Spleen (tissue), 13 donors: ENCODE measurements at places on chromosomes 16 and 17.

DNA sequence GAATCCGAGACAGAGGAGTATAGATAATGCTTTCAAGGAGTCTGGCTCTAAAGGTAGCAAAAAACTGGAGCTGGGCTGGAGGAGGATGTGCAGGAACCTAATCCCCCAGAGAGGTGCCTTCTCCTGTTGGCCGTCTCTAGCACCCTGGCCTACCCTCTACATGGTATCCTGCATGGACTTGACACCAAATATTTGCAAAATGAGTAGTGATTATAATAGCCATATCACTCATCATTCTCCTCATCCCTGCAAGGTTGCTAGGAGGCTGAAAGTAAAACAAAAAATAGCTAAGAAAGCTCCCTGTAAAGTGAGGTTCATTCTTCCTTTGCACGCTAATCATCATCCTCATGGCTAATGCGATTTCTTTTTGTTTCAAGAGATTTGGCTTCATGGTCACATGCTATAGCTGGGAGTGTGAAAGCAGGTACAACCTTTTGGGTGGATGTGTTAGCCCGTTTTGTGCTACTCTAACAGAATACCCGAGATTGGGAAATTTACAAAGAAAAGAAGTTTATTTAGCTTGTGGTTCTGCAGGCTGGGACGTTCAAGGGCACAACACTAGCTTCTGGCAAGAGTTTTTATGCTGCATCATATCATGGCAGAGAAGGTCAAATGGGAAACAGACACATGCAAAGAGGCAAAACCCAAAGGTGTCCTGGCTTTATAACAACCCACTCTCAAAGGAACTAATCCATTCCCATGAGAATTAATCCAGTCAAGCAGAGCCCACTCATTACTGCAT is 27.1 kb upstream of the CIITA start:
- H3K4me1 ChIP-seq: no peaks in the 10 kb centered on the region
- H3K4me3 ChIP-seq: no peak overlapping the region
- no peak for DNase-seq
- no peak overlapping the region for H3K27ac ChIP-seq
- H3K27me3 ChIP-seq: no peaks in the 10 kb centered on the region

DNA sequence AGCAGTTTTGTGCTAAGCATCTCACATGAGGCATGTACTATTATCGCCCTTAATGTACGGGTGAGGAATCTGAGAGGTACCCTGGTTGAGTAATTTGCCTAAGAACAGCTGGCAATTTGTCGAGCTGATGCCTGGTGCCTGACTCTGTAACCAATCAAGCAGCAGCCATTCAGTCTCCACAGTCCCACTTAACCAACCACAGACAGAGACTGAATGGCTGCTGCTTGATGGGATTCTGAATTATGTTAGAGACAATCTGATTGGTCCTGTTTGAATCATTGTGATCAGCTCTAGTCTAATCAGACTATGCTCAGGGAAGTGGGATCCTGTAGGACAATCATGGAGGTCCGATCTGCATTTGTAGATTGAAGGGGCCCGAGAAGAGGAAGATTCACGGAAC is 447.0 kb downstream of the SHISA9 start:
- H3K36me3 ChIP-seq: no peaks in the 10 kb centered on the region
- no peak overlapping the region for H3K27ac ChIP-seq
- no peaks in the 10 kb centered on the region for H3K4me1 ChIP-seq
- H3K27me3 ChIP-seq: no peaks in the 10 kb centered on the region
- DNase-seq: no peak

GRCh38 chr17:1908699-1909309 is 79.0 kb downstream of the RPA1 start:
- H3K4me3 ChIP-seq: peak overlapping the region; percentile 10
- DNase-seq: no peak
- H3K27ac ChIP-seq: no peak overlapping the region

GRCh38 chr16:74275031-74275636 is 21.5 kb upstream of the PSMD7 start:
- no peaks in the 10 kb centered on the region for H3K27me3 ChIP-seq
- H3K4me1 ChIP-seq: no peaks in the 10 kb centered on the region
- no peak overlapping the region for H3K4me3 ChIP-seq
- DNase-seq: no peak
- H3K36me3 ChIP-seq: no peaks in the 10 kb centered on the region

GRCh38 chr17:21286066-21286770 is 1.7 kb downstream of the MAP2K3 start:
- H3K27me3 ChIP-seq: peaks cover 4% of the 10 kb centered on the region
- DNase-seq: peak; percentile 91
- peaks cover 80% of the 10 kb centered on the region for H3K4me1 ChIP-seq
- peak overlapping the region; percentile 96 for H3K4me3 ChIP-seq
- H3K36me3 ChIP-seq: no peaks in the 10 kb centered on the region
- peak overlapping the region; percentile 98 for H3K27ac ChIP-seq

- no peaks in the 10 kb centered on the region for H3K36me3 ChIP-seq
- no peak overlapping the region for H3K4me3 ChIP-seq
- H3K27me3 ChIP-seq: no peaks in the 10 kb centered on the region
- H3K27ac ChIP-seq: peak overlapping the region; percentile 94
- peaks cover 90% of the 10 kb centered on the region for H3K4me1 ChIP-seq
Measured at GRCh38 chr17:49747632-49748031, 16.3 kb downstream of the FAM117A start.

DNA sequence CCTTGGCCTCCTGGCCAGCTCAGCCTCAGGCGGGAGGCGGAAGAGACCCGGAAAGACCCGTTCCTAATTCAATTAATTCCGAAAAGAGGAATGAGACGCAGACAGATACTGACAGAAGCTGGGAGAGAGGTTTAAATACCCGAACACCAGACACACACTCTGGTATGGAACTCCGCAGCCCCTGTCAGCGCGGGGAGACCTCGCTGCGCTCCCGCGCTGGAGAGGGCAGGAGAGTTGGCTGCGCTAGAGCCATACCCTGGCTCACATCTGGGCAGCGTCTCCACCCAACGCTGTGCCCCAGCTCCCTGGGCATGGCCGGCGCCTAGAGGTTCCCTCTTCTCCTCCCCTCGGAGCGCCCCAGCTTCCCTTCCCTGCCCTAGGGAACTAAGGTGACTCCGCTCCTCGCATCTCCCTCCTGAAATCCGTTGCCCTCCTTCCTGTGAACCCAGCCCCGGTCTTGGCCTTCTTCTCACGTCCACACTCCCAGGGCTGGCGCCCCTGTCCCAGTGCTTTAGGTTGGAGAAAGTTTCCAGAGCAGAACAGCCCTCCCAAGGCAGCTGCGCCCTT is 8.0 kb downstream of the NEUROD2 start:
- DNase-seq: no peak
- H3K27ac ChIP-seq: no peak overlapping the region
- H3K4me1 ChIP-seq: peaks cover 38% of the 10 kb centered on the region
- peak overlapping the region; percentile 4 for H3K4me3 ChIP-seq
- peaks cover 98% of the 10 kb centered on the region for H3K27me3 ChIP-seq

- no peak for DNase-seq
- H3K4me3 ChIP-seq: no peak overlapping the region
- no peaks in the 10 kb centered on the region for H3K36me3 ChIP-seq
- no peak overlapping the region for H3K27ac ChIP-seq
- H3K4me1 ChIP-seq: peaks cover 10% of the 10 kb centered on the region
- H3K27me3 ChIP-seq: no peaks in the 10 kb centered on the region
Measured at GRCh38 chr17:2926019-2926650, 129.9 kb downstream of the RAP1GAP2 start.

DNA sequence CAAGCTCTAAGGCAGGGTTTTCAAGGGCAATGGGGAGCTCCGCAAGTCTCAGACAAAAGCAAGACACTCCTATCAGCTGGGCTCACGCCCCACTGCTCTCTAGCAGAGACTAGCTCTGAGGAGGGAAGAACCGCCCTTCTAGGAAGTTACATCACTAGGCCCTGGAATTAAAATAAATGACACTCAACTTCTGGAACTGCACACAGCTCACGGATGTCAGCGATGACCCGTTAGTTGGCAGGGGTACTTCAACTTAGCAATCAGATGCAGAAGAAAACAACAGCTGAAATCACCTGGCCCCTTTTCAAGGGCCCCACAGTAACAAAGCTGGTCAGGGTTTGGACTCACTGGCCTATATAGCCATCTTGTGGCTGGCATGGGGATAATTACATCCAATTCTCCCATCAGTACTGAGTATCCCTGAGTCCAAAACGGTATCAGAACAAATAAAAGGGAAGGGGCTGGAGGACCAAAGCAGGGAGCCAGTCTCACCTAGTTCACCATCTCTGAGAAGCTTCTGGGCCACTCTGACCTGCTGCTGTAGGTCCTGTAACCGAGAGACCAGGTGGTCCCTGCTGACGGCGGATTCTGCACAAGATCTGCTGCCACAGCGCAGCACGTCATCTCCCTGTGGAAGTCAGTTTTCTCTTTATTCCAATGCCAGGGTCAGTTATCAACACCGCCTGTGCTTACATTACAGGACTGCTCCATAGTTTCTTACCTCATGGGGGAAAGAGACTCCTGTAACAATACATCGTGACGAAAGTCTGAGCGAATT is 22.2 kb downstream of the SERPINF1 start:
- H3K4me1 ChIP-seq: peaks cover 25% of the 10 kb centered on the region
- peak overlapping the region; percentile 2 for H3K4me3 ChIP-seq
- peak overlapping the region; percentile 78 for H3K27ac ChIP-seq
- no peaks in the 10 kb centered on the region for H3K36me3 ChIP-seq
- DNase-seq: peak; percentile 87
- H3K27me3 ChIP-seq: no peaks in the 10 kb centered on the region

GRCh38 chr17:66661411-66662256 is 173.3 kb upstream of the CACNG5 start:
- DNase-seq: no peak
- no peak overlapping the region for H3K27ac ChIP-seq
- H3K4me3 ChIP-seq: no peak overlapping the region

DNA sequence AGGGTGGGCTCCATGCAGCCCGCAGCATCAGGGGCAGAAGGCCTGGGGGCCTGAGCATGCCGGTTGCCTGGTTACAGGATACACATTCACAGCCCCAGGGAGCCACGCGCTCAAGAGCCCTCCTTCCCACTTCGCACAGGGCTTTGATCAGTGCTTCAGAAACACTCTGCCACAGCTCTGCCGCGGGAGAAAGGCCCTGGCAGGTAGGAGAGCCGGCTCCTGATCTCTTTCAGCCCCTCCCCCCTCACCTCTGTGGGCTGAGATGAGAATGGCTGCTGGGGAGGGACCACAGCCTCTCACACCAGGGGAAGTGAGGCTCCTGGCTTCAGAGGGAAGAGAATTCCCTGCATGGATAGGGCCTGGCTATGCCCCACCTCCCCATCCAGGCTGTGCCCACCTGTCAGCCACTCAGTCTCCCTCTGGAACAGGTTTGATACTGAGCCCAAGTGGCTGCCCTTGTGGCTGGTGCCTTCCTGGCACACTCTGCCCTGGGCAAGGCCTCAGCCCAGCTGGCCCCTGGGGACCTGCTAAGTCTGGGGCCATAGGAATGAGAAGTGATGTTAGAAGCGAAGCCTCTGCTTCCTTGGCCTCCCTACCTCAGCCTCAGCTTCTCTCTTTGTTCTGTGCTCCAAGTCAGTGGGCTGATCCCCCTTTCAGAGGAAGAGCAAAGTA is 8.6 kb downstream of the DOK4 start:
- peak overlapping the region; percentile 7 for H3K27ac ChIP-seq
- no peaks in the 10 kb centered on the region for H3K27me3 ChIP-seq

DNA sequence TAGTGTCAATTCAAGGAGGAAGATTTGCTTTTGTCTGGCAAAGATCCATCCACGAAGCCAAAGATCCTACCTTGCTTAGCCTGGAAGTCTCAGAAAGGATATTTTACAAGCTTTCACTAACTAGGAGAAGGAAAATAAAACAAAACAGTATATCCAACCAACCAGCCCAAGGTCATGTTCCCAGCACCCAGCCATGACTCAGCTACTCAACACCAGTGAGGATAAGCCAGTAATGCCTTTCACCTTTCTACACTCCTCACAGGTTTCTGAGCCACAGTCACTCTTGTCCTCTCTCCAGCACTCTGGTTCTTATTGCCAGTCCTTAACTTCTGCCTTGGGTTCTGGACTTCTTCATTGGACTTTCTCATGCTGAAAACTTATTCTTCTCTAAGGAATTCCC is 116.2 kb downstream of the CDH11 start:
- DNase-seq: no peak
- H3K4me3 ChIP-seq: no peak overlapping the region
- H3K27me3 ChIP-seq: no peaks in the 10 kb centered on the region
- H3K4me1 ChIP-seq: no peaks in the 10 kb centered on the region
- no peaks in the 10 kb centered on the region for H3K36me3 ChIP-seq
- H3K27ac ChIP-seq: no peak overlapping the region

GRCh38 chr16:20611975-20612481 is 35.9 kb upstream of the ACSM2B start:
- H3K4me3 ChIP-seq: no peak overlapping the region
- H3K36me3 ChIP-seq: no peaks in the 10 kb centered on the region
- DNase-seq: no peak
- no peaks in the 10 kb centered on the region for H3K27me3 ChIP-seq
- H3K4me1 ChIP-seq: no peaks in the 10 kb centered on the region

DNA sequence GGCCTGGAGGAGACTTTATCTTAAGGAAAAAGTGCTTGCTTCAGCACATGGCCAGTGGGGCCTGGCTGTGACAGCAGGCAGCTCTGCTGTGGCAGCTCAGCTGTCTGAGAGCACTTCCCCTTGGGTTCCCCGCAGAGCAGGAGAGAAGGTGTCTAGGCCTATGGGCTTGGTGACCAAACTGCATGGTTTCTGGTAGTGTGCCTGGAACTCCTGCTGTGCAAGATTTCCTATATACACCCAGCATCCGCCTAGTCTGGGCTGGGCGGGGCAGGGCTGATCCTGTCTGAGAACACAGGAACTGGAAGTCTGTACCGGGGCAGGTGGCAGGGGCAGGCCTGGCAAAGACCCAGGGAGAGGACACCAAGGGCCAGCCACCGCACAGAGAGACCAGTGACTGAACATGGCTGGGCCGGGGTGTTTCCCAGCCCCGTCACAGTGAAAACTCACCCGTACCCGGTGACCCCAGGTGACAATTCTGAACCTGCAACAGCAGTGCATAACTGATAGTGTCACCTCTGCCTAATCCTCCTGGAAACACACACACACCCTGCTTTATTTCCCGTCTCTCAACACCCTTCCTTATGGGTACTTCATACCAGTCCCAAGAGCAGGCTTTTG is 39.3 kb downstream of the CHD9 start:
- peak; percentile 90 for DNase-seq
- no peaks in the 10 kb centered on the region for H3K36me3 ChIP-seq
- H3K27me3 ChIP-seq: no peaks in the 10 kb centered on the region
- H3K27ac ChIP-seq: peak overlapping the region; percentile 70
- H3K4me1 ChIP-seq: peaks cover 99% of the 10 kb centered on the region

GRCh38 chr17:66675273-66675990 is 159.5 kb upstream of the CACNG5 start:
- H3K27me3 ChIP-seq: no peaks in the 10 kb centered on the region
- H3K4me1 ChIP-seq: peaks cover 15% of the 10 kb centered on the region
- no peak for DNase-seq
- H3K27ac ChIP-seq: no peak overlapping the region
- H3K4me3 ChIP-seq: no peak overlapping the region

GRCh38 chr16:53945996-53946395 is 242.0 kb downstream of the FTO start:
- no peak for DNase-seq
- no peak overlapping the region for H3K4me3 ChIP-seq
- no peaks in the 10 kb centered on the region for H3K36me3 ChIP-seq
- peaks cover 4% of the 10 kb centered on the region for H3K4me1 ChIP-seq
- H3K27me3 ChIP-seq: no peaks in the 10 kb centered on the region
- H3K27ac ChIP-seq: no peak overlapping the region

GRCh38 chr16:88502371-88502770 is 49.3 kb downstream of the ZFPM1 start:
- H3K27me3 ChIP-seq: no peaks in the 10 kb centered on the region
- H3K4me3 ChIP-seq: no peak overlapping the region
- H3K36me3 ChIP-seq: no peaks in the 10 kb centered on the region
- H3K27ac ChIP-seq: no peak overlapping the region

GRCh38 chr16:14011001-14011400 is 60.1 kb upstream of the MRTFB start:
- H3K27ac ChIP-seq: no peak overlapping the region
- no peak for DNase-seq
- no peaks in the 10 kb centered on the region for H3K36me3 ChIP-seq
- no peaks in the 10 kb centered on the region for H3K27me3 ChIP-seq
- H3K4me1 ChIP-seq: no peaks in the 10 kb centered on the region
